ENCODE measurements at places on chromosomes 2 and 18.

DNA sequence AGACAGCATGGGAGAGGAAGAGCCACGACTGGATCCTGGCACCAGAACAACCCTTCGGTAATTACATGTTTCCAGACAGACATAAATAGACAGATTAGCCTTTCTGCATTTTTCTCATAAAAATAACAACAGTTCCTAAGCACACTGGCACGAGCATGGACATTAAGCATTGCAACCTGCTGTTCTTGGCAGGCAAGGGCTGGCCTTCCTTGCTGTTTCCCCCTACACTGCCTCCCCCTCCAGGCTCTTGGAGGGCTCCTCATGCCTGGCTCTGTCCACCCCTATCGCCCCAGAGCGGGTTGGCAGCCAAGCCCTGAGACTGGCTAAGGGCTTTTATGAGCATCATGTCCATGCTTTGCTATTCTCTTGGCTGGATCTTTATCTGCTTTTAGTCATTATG is 89.6 kb downstream of the TTC32 start:
- DNase-seq = no peak

GRCh38 chr18:43485545-43485963 is 208.3 kb upstream of the SYT4 start:
- DNase-seq = no peak

GRCh38 chr2:28707592-28707991 is 44.0 kb upstream of the PPP1CB start:
- DNase-seq = no peak

DNA sequence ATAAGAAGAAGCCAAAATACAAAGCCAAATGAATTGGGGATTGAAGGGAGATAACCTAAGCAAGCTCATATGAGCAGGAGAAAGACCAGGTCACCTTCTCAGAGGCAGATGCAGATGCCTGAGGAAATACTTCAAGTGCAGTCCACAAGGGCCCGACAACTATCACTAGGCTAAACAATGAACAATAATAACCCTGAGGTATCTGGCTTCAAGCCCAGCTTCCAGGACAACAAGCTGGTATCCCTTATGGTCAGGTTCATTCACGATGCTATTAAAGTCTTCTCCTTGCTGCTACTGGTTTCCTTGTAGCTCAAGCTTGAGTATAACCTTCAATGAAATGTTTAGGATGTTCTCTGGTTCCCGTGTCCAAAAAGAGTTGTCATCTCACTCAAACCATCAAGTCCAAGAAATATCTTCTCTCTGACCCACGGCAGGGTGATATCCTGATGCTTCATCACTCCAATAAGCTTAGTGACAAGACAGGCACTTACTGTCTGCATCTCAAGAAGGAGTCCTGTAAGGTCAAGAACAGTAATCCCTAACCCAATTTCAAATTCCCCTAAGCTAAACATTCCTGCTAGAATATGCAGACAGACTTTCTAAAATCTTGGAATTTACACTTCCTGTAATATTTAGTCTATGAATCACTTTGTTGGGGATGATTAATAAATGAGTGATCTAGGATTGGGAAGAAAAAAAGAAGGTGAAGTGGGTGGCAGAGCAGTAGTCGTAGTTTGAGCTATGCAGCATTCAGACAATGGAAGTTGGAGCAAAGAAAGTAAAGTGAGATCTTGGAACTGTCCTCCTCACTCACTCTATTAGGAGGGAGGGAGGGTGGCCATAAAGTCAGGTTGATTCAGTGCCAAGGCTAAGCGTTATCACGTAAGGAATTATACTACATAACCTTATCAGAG is 33.1 kb downstream of the CHN1 start:
- no peak for DNase-seq

- no peak for DNase-seq
These were observed 243.8 kb downstream of the DLGAP1 start for GRCh38 chr18:4211111-4211837.

GRCh38 chr18:74577019-74577418 is 20.7 kb upstream of the ZNF407 start:
- no peak for DNase-seq

DNA sequence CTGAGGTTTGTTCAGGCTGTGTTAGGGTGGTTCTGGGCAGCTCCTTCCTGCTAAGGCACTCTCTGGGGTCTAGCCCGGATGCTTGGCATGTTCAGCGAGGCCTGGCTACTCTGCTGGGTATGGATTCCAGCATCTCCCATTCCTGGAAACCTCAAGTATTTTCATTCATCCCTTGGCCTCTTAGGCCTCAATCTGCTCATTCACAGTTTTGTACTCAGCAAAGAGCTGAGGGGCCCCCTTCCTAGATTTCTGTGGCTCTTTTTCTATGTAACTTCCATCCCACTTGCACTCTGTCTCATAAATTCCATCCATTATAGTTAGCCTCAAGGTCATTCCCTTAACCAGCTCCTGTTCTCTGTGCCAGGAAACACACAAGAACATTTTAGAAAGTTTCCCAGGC is 798.8 kb upstream of the HS6ST1 start:
- no peak for DNase-seq

DNA sequence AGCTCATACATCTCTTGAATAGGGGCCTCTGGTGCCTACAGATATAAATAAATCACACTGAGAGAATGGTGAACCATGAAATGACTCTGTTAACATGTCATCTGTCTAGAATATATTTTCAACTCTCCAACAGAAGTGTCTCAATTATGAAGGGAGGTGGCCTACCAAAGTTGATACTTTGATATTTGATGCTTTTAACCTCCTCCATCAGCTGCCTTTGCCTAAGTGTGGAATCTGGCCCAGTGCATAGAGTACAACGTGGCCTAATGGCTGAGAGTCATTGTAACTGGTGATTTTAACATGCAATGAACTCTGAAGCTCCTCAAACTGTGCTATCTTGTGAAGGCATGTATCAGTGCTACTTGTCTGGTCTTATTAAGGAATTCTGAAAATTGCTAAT is 93.4 kb downstream of the MYO3B start:
- DNase-seq = no peak

GRCh38 chr2:72325592-72326422 is 178.1 kb upstream of the CYP26B1 start:
- peak; percentile 66 for DNase-seq

GRCh38 chr2:233470011-233470687 is 96.4 kb downstream of the USP40 start:
- DNase-seq = no peak

- DNase-seq = no peak
These were observed 76.4 kb downstream of the BOD1L2 start for GRCh38 chr18:57223144-57223870.

DNA sequence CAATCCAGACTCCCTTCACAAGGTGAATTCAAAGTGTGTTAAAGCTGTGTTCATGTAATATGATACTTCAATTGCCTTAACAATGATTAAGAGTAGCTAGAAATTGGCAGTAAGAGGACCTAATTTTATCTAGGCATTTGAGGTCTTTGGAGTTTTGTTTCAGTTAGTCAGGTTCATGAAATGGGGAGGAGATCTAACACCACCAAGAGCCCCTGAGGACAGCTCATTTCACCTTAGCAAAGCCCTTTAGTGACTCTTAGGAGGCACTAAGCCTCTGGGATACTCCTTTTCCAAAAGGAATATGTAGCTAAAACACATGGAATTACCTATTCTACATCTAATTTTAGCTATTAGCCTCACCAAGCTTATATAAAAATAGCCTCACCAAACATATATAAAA is 716.5 kb upstream of the RAB6C start:
- no peak for DNase-seq

DNA sequence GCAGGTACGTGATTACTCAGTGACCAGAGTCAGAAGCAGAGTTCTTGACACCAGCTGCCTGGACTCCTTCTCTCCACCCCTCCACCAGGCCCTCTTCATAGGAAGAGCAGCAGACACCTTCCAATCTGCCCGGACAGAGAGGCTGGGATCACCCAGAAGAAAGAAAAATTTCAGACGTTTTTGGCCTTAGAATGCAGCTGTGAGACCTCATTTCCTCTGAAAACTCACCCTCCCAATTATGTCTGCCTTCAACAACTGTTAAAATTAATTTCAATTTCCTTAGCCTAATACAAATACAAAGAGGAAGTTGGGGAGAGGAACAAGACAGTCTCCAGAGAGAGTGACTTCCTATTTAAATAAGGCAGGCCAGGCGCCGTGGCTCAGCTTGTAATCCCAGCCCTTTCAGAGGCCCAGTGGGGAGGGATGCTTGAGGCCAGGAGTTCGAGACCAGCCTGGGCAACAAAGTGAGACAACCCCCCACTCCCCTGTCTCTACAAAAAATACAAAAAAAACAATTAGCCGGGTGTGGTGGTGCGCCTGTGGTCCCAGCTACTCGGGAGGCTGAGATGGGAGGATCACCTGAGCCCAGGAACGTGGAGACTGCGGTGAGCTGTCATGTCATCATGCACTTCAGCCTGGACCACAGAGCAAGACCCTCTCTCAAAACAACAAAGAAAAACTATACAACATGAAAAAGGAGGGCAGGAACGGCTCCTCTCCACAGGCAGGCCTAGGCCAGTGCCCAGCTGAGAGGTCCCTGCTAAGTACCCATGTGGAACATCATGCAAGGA is 1.6 kb downstream of the SLC66A2 start:
- DNase-seq = no peak

DNA sequence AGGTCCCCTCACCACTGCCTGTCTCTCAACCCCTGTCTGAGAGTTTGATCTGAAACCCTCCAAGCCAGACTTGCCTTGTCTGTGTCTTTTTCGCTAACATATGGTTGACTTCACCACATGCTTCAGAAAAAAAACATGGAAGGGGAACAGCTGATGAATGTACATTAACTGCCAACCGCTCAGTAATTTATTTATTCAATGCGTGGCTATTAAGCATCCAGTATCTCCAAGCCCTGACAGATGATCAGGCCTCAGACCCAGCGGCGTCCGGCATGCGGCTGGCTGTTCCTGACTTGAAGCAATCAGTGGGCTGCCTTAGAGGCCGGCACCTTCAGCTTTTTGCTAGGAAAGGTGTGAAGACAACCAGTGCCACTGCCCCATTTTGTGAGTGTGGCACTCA is 62.3 kb downstream of the NGEF start:
- DNase-seq = no peak

GRCh38 chr18:58593938-58594337 is 35.0 kb downstream of the ALPK2 start:
- no peak for DNase-seq

DNA sequence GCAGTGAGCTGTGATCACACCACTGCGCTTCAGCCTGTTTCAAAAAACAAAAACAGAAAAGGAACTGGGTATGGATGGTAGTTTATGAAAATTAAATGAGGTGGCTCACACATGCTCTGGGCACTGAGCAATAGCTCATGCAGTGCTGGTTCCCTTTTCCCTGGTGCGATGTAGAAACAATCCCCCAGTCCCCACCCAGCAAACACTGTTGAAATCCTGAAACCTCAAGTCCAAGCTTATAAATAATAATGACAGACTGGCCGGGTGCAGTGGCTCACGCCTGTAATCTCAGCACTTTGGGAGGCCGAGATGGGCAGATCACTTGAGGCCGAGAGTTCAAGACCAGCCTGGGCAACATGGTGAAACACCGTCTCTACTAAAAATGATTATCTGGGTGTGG is 55.4 kb upstream of the SMAD2 start:
- DNase-seq = no peak

- DNase-seq = no peak
These were observed 108.3 kb downstream of the MTCL1 start for GRCh38 chr18:8813611-8814010.

GRCh38 chr18:79919089-79919488 is 32.4 kb downstream of the SLC66A2 start:
- no peak for DNase-seq

Measured in Caco-2 (cell line).